ENCODE measurements at places on chromosomes 13 and 19.

- DNase-seq = no peak
These were observed 9.7 kb downstream of the BCKDHA start for GRCh38 chr19:41407271-41407670.

DNA sequence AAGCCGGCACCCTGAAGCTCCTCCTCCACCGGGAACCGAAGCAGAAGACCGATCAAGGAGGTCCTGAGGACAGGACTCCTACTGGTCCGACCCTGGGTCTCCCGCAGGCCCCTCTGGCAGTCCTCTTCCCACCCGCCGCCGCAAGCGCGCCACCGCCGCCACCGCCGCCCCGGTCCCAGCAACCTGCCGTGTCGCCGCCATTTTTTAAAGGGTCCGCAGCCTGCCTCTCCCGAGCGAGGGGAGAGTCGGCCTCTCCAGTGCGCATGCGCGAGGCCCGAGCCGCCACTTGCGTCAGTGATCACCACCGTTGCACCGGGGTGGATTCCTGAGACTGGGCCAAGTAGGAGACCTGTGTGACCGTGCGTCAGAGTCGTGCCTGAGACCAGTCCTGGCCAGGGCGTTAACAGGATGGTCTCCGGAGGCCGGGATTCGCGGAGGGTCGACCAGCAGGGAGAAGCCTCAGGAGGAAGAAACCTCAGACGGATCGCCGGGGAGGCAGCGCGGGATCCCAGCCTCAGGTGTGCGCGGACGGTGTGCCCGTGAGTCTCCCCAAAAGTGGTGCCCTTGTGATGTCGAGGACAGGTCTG lies 51.6 kb downstream of the ZNF146 start:
- peak; percentile 12 for DNase-seq

DNA sequence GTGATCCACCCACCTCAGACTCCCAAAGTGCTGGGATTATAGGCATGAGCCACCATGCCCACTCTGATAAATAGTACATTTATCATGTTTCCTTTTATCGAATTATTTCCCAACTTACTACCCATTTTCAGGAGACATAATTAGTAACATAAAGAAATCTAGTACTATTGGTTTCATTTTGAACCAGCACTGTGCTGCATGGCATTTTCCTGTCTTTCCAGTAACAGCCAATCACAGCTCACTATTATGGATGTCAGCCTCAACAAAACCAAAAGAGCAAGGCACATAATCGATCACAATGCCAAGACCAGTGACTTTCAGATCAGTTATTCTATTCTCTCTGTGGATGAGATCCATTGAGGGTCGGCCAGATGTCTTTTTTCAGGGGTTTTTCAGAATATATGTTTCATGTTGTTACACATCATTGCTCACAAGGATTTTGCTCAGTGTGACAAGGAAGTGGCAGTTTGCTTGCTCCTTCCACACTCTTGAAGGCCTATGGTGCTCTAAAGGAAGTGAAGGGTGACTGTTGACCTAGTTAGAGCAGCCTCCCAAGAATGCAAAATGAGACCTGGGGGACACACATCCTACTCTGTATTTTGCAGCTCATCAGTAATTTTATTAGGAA lies 233.4 kb downstream of the KCNRG start:
- DNase-seq = no peak

GRCh38 chr13:45809801-45810394 lies 41.7 kb downstream of the SIAH3 start:
- DNase-seq = no peak

- DNase-seq = no peak
These were observed 1584.8 kb downstream of the SLITRK5 start for GRCh38 chr13:89255844-89256406.

DNA sequence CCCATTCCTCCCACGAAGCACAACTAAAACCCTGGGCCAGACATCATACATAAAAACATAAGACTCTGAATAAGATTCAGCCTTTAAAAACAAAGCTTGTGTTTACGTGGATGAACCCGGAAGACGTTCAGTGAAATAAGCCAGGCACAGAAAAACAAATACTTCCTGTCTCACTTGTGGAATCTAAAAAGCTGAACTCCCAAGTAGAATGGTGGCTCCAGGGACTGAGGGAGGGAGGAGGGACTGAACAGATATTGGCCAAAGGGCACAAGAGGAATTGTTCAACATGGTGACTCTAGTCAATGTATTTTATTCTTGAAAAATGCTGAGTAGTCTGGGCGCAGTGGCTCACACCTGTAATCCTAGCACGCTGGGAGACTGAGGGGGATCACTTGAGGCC lies 35.7 kb upstream of the TPM4 start:
- DNase-seq = no peak

DNA sequence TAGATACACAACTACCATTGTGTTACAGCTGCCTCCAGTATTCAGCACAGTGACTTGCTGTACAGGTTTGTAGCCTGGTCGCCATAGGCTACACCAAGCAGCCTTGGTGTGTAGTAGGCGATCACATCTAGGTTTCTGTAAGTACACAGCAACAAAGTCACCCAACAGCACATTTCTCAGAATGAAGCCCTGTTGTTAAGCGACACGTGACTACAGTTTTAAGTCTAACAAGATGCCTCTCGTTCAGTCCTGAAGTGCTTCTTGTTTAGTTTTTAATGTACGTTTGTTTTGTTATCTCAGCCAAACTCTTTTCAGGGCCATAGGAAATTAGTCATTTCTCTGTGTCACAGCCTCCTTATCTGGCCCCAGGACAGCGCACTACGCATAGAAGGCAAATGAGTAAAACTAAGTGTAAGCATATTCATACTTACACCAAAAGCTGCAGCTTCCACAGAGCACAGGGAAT lies 50.0 kb upstream of the GPR183 start:
- DNase-seq = peak; percentile 62

GRCh38 chr13:64709079-64709478 lies 2521.1 kb downstream of the PCDH9 start:
- no peak for DNase-seq

DNA sequence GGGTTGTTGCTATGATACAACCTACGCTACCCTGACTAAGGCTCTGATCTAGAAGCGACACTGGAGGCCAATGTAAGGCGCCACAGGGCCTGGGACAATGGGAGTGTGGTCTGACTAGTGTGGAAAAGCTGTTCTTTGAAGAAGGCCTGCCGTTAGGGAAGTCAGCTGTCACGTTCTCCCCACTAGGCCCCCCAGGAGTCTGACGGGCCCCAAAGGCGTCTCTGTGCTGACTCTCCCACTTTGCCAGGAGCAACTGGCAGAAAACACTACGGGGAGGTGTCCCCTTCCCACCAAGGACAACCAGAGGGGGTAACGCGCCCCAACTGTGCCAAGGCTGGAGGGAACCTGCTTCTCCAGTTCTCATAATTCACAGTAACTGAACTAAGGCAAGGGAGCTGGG lies 25.3 kb upstream of the EIF3G start:
- peak; percentile 14 for DNase-seq

DNA sequence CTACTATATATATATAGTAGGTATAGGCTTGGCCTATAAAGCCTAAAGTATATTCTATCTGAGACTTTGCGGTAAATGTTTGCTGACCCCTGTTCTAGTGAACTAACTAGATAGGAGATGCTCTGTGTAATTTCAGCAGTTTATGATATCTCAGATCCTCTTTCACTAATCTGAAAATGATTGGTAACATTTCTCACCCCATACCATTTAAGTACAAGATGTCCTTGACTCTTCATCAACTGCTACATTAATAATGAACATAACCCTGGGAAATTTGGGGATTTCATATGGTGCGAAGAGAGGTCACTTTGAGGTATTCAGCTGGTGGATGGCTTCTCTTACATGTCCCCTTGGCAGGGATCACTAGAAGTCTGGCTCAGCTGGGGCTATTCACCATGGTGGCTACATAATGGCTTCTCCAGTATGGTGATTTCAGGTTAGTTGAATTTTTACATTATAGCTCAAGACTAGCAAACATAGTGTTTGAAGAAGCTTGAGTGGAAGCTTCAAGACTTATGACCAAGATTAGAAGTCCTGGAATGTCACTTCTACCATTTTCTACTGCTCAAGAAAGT lies 103.6 kb upstream of the MYCBP2 start:
- no peak for DNase-seq

DNA sequence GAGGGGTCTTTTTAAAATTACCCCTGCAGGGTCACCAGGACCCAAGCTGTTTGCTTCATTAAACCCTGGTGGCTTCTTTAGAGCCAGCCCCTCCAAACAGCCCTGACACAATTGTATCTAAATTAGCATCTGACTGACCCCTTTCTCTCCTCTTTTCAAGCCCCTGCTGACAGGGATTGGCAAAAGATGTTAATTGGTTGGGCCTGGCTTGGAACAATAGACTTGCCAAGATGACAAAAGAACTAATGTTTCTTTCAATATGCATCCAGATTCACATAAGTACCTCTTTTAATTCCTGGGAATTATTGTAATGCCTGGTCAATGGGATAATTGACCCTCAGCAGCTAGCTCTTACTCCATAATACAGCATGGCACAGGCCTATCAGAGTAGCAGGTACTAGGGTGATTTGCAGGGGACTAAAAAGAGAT lies 140.8 kb downstream of the SHISA2 start:
- DNase-seq = no peak

- DNase-seq = no peak
These were observed 1.2 kb downstream of the INAFM1 start for GRCh38 chr19:47275791-47276461.

DNA sequence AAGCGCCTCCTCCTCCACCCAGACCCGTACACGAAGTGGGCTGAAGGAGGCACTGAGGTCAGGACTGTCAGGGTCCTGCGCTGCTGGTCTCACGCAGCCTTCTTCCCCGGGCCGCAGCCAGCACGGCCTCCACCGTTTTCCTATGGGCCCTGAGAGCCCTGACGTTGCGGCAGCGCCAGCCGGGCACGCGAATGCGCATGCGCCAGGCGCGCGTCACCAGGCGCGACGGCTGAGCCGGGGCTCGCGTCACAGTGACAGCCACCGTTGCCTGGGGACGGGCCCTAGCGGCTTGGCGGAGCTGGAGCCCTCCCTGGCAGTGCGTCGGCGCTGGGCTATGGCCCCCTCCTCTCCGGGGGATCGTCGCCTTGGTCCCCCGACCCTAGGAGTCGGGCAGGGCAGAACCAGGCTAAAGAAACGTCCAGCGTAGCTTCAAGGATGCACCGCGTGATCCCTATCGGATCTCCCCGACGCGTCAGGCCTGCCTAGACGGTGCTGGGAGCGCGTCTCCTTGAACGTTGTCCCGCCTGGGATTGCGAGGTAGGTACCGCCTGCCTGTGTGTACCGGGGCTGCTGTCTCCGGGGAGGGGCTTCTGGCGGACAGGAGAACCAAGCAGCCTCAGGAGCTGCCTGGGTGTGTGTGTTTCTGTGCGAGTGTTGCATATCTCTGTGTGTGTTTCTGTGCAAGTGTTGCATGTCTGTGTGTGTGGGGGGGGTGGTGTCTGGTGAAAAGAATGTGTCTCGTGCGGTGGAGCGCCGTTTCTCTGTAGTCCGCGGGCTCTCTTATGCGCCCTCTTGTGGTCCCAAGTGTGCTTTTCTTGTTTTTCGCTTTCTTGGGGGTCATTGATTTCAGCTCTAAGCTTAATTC lies 43.2 kb downstream of the ZNF571 start:
- DNase-seq = peak; percentile 74

DNA sequence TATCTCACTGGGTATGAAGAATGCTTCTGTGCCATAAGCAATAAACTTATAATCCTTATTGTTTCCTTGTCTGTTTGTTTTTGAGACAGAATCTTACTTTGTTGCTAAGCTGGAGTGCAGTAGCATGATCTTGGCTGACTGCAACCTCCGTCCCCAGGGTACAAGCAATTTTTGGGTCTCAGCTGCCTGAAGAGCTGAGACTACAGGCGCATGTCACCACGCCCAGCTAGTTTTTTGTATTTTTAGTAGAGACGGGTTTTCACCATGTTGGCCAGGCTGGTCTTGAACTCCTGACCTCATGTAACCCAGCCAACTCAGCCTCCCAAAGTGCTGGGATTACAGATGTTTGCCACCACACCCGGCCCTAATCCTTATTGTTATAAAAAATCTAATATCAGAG lies 112.5 kb downstream of the MYO16 start:
- no peak for DNase-seq

DNA sequence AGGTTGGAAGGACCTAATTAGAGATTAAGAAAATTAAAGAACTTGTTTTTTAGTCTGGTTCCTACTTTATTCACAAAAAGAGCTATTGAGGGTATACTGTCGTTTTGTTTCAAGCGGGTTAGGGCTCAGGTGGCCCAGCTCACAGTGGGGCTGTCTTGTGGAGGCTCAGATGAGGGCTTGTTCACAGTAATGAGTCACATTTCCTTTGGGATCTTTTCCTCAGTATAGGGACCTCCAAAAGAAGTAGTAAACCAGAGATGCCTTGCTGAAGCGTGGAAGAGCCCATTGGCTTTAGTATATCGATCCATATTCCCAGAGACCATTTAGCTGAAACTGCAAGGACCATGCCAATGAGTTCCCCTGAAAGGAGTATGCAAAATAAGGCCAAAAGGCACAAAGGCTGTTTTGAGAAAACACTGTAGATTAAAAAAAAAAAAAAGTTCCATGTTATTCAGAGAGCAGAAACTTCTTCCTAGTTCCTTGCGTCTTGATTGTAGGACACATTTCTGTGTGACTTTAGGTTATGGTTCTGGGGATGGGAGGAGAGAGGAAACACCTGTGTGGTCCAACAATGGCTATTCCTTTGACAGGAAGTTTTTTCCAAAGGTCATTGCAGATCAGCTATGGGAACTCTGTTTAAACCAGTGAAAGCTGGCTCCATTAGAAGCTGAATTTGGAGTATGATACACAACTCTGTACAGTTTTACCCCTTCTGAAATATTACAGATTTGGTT lies 32.8 kb upstream of the GPI start:
- DNase-seq = no peak

DNA sequence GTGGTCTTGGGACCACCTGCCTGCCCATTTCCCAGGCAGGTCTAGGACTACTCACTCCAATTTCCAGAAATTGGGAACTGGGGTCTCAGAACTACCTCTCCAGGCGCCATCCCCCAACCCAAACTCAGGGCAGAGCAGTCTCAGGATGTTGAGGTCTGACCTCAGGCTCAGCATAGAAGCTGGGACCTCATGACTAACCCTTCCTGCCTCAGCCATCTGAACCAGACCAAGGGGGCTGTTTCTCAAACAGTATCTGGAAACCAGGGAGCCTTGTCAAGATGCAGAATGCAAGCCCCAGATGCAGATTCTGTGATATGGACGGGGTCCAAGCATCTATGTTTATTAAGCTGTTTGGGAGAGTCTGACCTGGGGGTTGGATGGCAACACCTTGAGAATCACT lies 1.3 kb downstream of the FBXW9 start:
- DNase-seq = no peak

- DNase-seq = no peak
These were observed 309.3 kb upstream of the MAB21L1 start for GRCh38 chr13:35785576-35786303.

- no peak for DNase-seq
These were observed 71.5 kb upstream of the GJB6 start for GRCh38 chr13:20303636-20304035.

DNA sequence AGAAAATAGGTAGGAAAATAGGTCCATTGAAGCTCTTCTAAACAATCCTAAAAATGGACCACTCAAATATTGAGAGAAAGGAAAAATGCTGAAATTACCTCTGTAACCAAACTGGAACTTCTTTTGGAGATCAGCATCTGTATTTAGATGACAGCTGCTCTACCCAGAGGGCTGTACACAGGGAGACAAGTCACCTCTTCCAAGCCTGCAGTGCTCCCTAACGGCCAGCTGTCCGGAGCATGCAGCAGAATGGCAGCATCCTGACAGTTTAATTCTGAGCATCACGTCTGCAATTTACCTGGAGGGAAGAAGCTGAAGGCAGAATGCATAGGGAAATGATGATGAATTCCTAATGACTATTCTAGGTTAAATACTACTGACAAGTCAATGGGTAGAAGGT lies 62.8 kb upstream of the DIAPH3 start:
- no peak for DNase-seq
